M059J (cell line): ENCODE measurements at places on chromosomes 13 and 19. TPM values are rescaled to one million over a fixed set of nuclear protein-coding genes. Genes with fewer than 3 reads are reported as not detected.

GRCh38 chr19:2167896-2168618, 4.3 kb downstream of the DOT1L start:
- peak; percentile 78 for DNase-seq

DNA sequence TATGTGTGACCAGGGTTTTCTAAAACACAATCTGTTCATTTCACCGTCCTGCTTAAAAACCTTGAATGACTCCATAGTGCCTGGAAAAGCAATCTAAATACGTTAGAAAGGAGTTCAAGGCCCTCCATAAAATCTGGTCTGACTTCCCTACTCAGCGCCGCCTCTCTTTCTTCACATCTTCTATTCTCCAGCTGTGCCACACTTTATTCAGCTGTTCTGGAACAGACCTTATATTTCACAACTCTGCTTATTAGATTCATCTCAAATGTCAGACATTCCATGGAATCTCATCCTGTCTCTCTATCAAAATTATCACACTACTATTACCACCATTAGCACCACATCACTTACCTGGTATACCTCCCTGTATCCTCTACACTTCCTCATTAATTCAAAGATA, 19.8 kb upstream of the SPART start:
- no peak for DNase-seq

DNA sequence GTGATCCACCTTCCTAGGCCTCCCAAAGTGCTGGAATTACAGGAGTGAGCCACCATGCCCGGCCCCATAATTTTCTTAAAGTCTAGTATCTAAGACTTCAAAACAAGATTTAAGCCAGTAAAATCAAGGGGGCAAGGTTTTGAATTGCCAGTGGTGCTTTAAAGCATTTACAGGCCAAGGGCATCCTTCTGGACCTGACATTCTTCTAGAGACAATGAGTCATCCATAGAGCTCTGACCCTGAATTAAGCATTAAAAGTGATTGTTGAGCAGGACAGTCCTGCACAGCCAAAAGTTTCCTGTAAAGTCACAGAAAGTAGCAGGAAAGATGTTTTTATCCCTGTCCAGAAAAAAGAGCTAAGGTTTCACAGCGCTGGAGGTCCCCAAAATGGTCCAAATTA, 50.9 kb upstream of the ATP12A start:
- peak; percentile 32 for DNase-seq

DNA sequence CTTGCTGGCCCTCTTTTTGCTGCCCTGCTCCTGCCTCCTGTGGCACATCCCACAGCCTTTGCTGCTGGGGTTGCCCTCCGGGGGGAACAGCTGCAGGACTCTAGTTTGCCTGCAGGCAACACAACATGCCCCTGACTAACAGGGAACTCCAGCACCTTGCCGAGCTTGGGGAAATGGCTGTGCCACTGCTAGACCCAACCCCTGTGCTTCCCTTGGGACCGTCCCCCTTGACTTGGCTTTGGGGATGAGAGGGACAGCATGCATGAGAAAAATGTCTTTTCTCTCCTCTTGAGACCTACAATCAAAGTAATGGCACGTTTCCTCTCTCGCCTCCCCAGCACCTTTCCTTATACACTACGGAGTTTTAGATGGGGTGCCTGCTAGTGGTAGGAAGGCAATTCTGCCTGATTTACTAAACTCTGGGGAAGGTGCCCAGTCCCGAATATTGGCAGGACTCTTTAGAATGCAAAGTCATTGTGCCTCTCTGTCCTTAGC, 12.4 kb upstream of the VWA8 start:
- no peak for DNase-seq

DNA sequence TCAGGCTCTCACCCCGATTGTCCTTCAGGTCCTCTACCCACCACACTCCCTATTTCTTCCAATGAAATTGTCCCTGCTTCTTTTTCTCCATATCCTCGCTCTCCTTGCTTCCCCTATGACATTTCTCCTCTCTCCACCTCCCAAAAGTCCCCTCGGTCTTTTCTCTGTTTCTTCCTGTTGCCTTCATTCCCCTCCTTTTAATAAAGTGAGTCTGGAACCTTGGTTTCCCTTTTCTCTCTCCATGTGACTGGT, 676 bp upstream of the ZNF574 start:
- DNase-seq, result no peak

GRCh38 chr13:40460116-40460515, 206.3 kb downstream of the FOXO1 start:
- DNase-seq, result peak; percentile 42

- no peak for DNase-seq
Measured at GRCh38 chr19:57813919-57814504, 701 bp downstream of the ZNF552 start.

DNA sequence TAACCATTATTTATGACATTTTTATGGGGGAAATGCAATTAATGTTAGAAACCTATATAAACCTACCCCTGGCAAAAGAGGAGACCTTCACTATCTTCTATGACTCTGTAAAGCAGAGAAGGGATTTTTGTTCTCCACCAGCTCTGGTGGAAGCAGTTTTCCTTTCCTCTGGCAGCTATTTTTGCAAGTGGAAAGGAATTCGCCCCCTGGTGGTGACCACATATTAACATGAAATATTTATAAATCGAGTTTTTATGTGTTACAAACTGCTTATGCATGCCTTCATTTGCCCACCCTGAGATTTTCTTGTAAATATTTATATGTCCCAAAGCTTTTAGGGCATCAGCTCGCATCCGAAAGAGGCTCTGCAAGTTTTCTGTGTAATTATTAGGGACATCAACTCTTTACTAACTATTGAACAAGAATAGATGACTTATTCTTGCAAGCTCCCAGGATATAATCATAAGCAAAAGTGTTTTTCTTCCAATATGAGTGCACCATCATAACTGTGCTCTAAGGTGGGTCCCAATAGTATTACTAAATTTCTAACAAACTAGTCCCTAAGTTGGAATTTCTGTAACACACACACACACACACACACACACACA, 62.4 kb downstream of the SERTM1 start:
- peak; percentile 46 for DNase-seq

GRCh38 chr13:111614613-111615012, 294.2 kb downstream of the TEX29 start:
- no peak for DNase-seq

DNA sequence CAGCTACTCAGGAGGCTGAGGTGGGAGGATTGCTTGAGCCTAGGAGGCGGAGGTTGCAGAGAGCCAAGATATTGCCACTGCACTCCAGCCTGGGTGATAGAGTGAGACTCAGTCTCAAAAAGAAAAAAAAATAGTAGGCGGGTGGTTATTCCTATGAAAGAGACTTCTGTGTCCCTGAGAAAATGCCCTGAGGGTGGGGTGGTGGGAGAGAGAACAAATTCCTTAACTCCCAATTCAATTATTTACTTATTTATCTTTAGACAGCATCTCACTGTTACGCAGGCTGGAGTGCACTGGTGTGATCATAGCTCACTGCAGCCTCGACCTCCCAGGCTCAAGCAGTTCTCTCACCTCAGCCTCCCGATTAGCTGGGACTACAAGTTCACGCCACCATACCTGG, 10.3 kb upstream of the EEF2 start:
- peak; percentile 16 for DNase-seq

DNA sequence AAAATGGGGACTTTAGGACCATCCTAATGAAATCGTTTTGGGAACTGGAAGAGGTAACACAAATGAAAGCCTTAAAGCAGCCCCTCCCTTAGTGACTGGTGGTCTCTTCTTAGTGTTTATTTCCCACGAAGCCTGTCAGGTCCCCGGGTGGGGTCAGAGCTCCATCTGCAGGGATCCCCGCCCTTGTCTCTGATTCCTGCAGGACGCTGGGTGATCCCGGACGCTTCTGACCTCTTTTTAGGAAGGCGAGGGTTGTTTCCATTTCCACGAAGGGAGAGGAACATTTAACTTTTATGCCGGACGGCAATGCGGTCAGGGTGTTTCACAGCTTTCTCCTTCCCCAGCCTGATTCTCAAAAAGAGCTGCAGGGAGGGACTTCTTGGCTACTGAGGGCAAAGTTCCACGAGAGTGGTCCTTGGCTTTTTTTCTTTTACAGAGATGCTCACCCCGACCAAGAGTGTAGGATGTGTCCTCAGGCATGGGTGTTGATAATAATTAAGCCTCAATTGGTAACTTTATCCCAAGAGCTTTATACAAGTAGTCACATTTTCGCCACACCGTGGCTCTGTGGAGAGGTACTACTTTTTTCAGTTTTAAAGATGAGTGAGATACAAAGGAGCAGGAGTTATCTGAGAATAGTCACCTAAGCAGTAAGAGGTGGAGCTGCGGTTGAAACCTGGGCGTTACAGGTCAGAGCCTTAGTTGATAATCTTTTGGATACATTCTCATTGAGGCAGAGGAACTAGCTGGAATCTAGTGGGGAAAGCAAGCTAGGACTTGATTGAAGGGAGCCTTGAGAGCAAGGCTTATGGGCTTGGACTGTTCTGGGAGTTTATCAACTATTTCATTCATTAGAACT, 813 bp downstream of the ZNF284 start:
- peak; percentile 23 for DNase-seq

GRCh38 chr13:111251646-111252445, 68.6 kb upstream of the TEX29 start:
- no peak for DNase-seq

GRCh38 chr19:13842291-13843103, 34.4 kb upstream of the NANOS3 start:
- peak; percentile 85 for DNase-seq

GRCh38 chr19:35549174-35549788, 3.9 kb downstream of the TMEM147 start:
- DNase-seq, result peak; percentile 74

GRCh38 chr13:32471187-32471922, 43.4 kb upstream of the N4BP2L1 start:
- no peak for DNase-seq

DNA sequence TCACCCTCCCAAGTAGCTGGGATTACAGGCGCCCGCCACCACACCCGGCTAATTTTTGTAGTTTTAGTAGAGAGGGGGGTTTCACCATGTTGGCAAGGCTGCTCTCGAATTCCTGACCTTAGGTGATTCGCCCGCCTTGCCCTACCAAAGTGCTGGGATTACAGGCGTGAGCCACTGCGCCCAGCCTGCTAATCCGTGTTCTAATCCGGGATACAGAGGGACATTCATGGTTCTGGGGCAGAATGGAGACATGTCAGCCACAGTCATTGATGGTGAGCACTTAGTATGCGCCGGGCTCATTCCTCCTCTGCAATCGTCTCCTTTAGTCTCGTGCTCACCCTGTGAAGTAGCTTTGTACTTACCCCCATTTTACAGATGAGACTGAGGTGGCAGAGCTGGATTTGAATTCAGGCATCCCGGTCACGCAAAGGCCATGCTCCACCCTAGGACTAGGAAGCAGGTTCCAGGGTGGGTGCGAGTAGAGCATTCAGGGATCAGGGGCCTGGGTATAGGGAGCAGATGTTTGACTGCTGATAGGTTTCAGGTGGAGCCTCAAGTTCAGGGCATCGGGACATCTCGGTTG, 8.2 kb downstream of the RRAS start:
- no peak for DNase-seq

CCDC97 gene
- total RNA-seq, result 5.6 and 7.2 TPM in 2 replicates

CCDC8 gene
- total RNA-seq, result not detected in 2 replicates

TPGS1 gene
- total RNA-seq, result 43.6 and 43.9 TPM in 2 replicates

ELAVL1 gene
- 57.5 and 75.3 TPM in 2 replicates for total RNA-seq

ZNF135 gene
- 1.8 and 2.0 TPM in 2 replicates for total RNA-seq

RGS9BP gene
- 0.66 and 1.1 TPM in 2 replicates for total RNA-seq

ATP4A gene
- not detected in 2 replicates for total RNA-seq
